CD4-positive, alpha-beta T cell treated with Interleukin-15 for 4 hours (primary cell): ENCODE measurements at places on chromosomes 16 and 17.
A peak's percentile ranks its signal among the peaks of the same experiment; 100 is the strongest.

GRCh38 chr17:71163121-71163812 lies 957.6 kb upstream of the SOX9 start:
- no peak for DNase-seq

- peak; percentile 2 for DNase-seq
Observed at GRCh38 chr17:13931111-13931526, 138.2 kb upstream of the COX10 start.

DNA sequence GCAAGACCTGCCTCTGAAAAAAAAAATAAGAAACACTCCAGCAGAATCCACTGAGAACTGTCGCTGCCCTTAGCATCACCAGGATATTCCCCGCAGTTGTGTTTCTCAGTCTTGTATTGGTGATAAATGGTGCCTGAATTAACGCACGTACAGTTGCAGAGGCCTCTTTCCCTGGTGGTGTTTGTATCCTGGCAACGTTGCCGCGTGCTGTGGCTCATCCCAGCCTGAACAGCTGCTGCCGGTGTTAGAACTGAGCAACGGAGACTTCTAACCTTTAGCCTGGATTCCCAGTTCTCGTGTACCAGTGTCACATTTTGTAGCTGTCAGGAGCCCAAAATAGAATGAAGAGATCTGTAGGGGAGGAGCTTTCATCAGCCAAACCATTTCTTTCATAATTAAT lies 4.8 kb downstream of the MLYCD start:
- DNase-seq = no peak

GRCh38 chr16:66610111-66610820 lies 5.8 kb downstream of the CMTM3 start:
- DNase-seq = no peak

DNA sequence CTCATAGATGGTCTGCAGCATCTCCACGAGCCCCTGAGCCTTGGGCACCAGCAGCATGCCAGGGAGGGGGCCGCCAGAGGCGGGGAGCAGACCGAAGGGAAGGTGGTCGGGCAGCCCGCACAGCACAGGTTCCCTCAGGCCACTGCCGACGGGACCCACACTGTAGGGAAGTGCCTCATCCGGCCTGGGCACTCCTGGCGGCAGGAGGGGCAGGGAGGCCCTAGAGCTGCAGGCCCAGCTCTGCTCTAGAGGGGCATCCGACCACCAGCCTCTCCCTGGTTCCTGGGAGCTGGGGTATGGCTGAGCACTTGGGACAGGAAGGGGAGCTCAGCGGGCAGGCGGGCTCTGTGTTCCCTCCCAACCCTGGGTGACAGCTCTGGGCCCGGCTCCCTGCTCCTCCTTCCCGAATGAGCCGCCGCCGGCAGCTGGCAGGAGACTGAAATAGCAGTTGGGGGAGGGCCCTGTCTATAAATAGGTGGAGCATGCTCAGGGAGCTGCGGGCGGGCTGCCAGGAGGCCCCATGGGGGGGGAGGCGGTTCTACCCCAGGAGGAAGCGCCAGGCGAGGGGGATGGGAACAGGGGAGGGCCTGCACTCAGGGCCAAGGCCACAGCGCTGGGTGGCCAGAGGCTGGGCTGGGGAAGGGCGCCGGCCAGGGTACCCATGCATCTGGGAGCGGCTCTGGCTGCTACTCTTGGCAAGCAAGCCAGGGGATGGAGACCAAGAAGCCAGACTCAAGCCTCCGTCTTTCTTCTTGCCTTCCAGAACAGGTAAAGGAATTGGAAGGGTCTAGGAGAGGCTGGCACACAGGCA lies 12.4 kb downstream of the HDAC5 start:
- DNase-seq = peak; percentile 34

- DNase-seq = peak; percentile 78
Observed at GRCh38 chr17:80261159-80261894, 675 bp downstream of the RNF213 start.

DNA sequence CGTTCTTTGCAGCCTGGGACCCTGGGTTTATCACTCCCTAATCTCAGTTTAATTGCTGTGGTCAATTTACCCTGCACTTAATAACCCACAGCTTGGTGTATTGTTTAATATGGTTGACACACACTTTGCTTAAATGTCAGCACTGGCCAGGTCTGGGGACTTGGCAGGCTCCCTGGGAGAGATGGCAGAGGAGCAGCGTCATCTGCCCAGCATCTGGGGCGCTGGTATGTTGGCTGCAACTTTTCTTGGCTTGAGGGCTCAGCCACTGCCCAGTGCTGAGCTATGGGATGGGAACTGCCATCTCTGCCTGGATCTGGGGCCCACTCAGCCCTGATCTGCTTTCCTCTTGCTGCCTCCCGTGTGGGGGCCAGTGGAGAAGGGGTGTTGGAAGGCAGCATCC lies 115.7 kb upstream of the IRX3 start:
- DNase-seq = no peak

DNA sequence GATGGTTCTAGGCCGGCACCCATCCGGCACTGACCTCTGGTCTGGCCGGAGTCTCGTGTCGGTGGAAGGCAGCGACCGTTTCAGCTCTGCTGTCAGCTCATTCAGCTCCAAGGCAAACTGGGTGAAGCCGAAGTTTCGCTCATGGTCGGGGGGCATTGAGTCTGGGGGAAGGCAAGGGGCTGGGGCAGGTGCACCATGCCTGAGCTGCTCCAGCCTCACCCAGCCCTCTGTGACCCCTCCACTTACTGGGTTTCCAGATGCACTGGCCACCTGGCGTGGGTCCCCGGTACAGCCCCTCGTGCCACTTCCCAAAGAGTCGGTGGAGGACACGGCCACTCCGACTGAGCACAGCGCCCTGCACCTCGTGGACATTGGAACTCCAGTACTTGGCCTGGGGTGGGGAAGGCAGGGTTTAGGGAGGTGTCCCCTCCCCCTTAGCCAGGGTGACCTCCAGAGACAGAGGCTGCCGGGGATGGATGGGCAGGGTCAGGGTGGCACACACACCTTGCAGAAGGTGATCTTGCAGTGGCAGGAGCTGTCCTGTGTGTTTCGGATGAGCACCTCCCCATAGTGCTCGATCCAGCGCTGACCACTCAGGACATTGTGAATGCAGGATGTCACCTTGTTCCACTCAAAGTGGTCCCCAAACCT lies 12.6 kb downstream of the OSBPL7 start:
- DNase-seq = no peak

DNA sequence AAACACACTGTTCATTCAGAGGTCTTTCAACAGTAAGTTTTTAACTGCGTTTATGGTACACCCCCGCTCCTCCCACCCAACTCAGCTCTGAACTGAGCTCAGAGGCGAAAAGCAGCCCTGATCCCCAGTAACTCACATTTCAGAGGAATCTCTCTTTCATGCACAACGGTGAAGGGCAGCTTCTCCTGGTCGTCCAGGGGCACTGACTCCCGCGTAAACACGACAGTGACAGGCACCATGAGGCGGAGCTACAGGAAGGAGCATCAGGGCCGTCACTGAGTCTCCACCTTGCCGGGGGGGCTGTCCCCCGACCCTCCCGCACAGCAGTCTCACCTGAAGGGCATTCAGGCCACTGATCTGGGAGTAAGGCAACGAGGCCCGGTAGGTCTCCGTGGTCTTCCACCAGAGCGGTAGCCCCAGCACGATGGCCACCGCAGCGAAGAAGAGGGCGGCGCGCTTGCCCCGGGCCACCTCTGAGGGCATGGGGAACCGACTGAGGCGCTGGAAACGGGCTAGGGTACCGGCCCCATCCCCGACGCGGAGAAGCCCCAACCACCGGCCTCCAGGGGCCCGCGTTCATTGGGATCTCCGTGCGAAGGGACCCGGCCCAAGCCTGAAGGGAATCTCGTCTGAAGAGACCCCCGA lies 486 bp downstream of the PIGS start:
- DNase-seq = peak; percentile 39

- no peak for DNase-seq
Observed at GRCh38 chr16:59319871-59320270, 585.8 kb upstream of the GOT2 start.

DNA sequence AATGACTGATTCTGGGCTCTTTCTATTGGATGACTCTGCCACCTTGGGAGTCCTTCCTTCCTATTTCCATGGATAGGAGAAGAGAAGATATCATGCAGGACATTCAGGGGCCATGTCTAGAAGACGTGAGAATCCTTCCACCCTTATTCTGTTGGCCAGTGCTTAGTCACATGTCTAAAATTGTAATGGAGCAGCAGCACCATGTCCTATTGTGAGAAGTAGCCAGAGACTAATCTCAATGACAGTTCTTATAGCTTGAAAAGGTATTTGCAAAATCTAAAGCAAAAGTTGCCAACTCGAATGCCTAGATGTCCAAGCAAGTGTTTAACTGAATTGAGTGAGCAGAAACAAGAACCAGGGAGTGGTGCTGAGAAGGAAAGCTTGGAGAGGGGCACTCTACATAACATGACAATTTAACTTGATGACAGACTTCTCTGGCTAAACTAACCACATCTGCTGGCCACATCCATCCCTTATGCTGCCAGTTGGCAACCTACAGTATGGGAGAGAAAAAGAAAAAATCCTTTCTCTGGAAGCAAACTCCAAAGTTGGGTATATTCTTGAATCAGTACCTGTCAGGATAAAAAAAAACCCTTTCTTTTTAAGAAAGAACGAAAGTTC lies 225.7 kb downstream of the CDH13 start:
- no peak for DNase-seq

- no peak for DNase-seq
Observed at GRCh38 chr16:85891776-85892166, 7.2 kb upstream of the IRF8 start.

GRCh38 chr17:81389585-81389984 lies 5.7 kb upstream of the BAHCC1 start:
- DNase-seq = no peak

DNA sequence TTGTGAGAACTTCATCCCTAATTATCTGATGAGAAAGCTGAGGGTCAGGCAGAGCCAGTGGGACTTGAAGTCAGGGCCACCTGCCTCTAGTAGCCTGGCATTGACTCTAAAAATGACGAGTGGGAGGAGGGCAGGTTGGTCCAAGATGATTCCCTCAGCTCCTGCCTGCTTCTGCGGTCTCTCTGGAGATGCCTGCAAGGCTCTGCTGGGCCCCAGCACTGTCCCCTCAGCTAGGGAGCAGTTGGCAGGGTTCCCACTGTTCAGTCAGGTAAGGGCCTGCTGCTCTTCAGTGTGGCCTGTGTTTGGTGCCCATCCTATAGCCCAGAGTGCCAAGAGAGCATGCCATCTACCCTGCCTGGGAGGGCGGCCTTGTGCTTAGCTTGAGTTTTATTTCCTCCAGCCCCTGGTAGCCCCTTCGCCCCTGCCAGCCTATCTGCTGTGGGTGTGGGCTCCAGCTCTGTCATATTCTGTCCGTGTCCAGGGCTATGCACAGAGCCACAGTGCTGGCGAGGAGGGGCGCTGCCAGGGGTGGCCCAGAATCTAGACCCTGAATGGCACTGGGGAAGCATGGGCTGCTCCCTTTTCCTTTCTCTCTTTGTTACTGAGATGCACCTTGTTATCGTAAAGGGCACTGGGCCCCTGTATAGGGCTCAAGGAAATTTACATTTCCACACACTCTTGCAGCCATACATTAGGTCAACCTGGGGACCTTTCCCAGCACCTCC lies 68.5 kb downstream of the CYLD start:
- no peak for DNase-seq

- DNase-seq = no peak
Observed at GRCh38 chr17:74272731-74273201, 1.3 kb upstream of the DNAI2 start.

GRCh38 chr16:50712956-50713355 lies 19.6 kb downstream of the NOD2 start:
- no peak for DNase-seq

DNA sequence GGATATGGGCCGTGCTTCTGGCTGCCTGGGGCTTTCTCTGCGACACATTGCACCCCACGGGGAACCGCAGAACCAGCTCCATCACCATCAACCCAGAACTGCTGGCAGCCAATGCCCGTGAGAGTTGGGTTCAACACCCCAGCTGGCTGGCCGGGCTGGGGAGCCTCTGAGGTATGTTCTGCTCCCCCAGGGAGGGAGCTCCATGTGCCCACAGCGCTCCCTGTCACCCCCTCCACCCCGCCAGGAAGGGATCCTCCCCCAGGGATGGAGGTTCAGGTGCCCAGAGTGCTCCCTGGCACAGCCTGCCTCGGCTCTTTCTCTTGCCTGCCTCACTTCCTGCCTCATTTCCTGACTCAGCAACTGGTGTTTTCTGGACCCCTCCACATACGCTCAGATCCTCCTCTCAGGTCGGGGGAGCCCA lies 24.2 kb upstream of the MPRIP start:
- no peak for DNase-seq

DNA sequence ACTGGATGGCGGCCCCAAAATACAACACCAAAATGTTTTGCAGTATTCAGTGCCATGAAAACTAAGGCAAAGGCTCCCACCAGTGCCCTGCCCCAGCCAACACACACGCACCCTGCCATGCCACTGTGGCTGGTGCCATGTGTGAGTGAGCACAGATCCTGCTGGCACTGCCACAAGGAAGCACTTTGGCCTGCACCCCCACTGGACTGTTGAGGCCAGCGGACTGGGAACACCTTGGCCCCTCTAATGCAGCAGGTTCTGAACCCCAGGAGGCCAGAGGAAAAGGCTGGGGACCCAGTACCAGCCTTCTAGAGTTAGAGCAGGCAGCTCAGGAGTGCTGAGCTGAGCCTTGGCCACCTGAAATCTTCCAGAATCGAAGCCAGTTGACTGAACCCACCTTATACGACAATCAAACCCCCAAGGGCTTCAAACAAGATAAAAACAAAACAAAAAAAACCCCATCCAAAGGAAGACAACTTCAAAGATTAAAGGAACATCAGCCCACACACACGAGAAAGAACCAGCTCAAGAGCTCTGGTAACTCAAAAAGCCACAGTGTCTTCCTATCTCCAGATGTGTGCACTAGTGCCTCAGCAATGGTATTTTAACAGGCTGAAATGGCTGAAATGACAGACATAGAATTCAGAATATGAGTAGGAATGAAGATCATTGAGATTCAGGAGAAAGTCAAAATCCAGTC lies 21.5 kb downstream of the NLRP1 start:
- DNase-seq = no peak

DNA sequence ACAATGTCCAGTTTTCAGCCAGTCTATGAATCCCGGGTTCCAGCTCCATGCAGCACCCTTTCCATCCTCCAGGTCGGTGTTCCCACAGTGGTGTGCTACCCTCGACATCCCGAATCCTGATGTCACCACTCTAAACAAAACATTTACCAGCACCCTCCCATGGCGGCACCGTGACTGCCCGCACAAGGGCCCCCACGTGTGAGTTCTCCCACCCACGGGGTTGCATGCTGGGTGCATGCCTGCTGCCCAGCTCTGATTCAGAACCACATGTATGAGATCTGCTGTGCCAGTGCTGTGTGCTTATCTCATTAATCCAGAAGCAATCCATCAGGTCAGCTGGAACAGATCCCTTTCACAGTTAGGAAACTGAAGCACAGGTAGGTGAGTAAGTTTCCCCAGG lies 57.4 kb downstream of the C16orf78 start:
- no peak for DNase-seq

- peak; percentile 16 for DNase-seq
Observed at GRCh38 chr17:64920026-64920418, 744 bp upstream of the LRRC37A3 start.
